ENCODE measurements at places on chromosomes 1 and 21.

DNA sequence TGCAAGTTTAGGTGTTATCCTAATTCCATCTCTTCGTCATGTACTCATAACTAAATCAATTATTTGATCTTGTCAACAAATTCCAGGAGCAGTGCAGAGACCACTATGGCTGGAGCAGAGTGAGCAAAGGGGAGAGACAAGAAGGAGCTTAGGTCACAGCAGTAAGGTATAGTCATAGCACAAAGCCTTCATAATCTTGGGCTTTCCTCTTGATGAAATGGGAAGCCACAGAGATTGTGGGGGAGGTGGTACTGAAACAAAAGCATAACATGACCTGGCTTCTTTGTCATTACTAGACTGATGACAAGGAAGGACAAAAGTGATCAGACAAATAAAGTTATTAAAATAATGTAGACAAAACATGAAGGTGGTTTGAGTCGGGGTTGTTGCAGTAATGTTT lies 60.1 kb upstream of the PTGS2 start:
- no peak for DNase-seq
- H3K27me3 ChIP-seq: no peaks in the 10 kb centered on the region
- H3K36me3 ChIP-seq: no peaks in the 10 kb centered on the region
- H3K4me3 ChIP-seq: no peak overlapping the region

DNA sequence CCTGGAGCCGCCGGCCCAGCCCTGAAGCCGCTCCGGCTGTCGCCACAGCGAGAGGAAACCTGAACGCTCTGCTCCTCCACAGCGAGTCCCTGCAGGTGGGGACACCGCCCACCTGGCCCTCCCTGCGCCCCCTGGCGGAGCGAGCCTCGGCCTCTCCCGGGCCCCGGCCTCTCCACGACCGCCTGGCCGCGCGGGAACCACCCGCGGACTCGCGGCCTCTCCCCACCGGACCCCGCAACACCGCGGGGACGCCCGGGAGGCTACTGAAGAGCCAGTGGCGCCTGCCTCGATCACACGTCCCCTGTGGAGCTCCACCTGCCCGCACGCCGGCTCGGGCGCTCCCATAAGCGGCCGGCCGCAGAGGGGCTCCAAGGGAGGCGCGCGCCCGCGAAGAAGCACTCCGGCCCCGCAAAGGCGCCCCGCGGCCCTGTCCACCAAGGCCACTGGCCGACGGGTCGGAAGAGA lies 109.6 kb downstream of the KCNN3 start:
- H3K4me3 ChIP-seq: peak overlapping the region; percentile 62
- H3K36me3 ChIP-seq: no peaks in the 10 kb centered on the region

- no peaks in the 10 kb centered on the region for H3K36me3 ChIP-seq
- H3K27ac ChIP-seq: no peak overlapping the region
- H3K27me3 ChIP-seq: no peaks in the 10 kb centered on the region
- no peak overlapping the region for H3K4me3 ChIP-seq
- no peaks in the 10 kb centered on the region for H3K4me1 ChIP-seq
Observed at GRCh38 chr1:225349826-225350225, 78.0 kb downstream of the LBR start.

DNA sequence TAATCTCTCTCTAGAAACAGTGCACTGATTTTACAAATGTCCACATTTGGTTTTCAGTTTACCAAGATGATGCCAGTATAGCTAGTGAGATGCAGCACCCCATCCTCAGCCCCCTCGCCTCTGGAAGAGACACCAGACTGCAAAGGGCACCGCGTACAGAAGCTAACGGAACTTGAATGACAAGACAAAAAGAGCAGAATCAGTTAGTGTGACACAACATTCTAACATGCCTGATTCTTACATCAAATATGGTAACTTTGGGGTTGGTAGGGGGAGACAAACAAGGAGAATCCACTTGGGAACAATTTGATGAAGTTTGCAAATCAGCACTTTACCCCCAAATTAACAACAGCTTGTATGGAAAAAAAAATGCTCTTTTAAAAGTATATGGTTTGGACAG lies 4.1 kb upstream of the MAGOH start:
- no peaks in the 10 kb centered on the region for H3K36me3 ChIP-seq
- no peak for DNase-seq
- peaks cover 11% of the 10 kb centered on the region for H3K4me1 ChIP-seq

DNA sequence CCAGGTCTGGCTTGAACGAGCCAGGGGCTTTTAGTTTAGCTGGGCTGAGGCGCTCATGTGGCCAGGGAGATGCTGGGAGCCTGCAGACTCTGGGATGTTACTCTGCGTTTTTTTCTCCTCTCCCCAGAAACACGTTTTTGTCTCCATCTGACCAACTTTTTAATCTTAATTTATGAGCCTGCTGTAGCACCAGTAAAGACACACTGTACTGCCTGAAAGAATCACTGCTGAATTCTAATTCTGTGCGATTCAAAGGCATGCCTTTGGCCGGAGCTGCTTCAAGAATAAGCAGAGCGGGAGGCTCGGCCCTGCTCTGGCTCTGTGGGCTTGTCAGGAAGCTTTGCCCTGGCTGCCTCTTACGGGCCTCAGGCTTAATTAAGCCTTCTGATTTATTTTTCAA lies 129.5 kb downstream of the CAMTA1 start:
- no peak for DNase-seq
- H3K4me1 ChIP-seq: peaks cover 3% of the 10 kb centered on the region
- no peak overlapping the region for H3K4me3 ChIP-seq
- no peaks in the 10 kb centered on the region for H3K27me3 ChIP-seq
- no peaks in the 10 kb centered on the region for H3K36me3 ChIP-seq
- H3K27ac ChIP-seq: no peak overlapping the region

DNA sequence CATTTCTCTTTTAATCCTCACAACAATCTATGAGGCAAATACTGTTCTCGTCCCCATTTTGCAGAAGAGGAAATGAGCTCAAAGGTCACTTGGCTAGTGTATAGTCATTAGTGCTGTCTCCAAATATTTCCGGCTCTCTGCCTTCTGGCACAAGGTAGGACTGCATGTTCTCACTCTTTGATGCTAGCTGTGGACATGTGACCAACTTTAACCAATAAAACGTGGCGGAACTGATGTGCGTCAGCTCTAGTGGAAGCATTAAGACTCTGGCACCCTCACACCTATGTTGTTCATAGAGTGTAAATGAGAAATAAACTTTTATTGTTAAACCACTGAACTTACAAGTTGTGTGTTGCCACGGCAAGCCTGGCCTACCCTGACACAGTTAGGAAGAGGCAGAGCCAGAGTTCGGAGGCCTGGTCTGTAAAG lies 5.0 kb upstream of the KIF21B start:
- peaks cover 11% of the 10 kb centered on the region for H3K4me1 ChIP-seq
- no peak for DNase-seq
- H3K27me3 ChIP-seq: no peaks in the 10 kb centered on the region
- no peak overlapping the region for H3K27ac ChIP-seq
- H3K36me3 ChIP-seq: no peaks in the 10 kb centered on the region
- no peak overlapping the region for H3K4me3 ChIP-seq

- no peak for DNase-seq
- peaks cover 17% of the 10 kb centered on the region for H3K36me3 ChIP-seq
- H3K27ac ChIP-seq: no peak overlapping the region
- H3K4me1 ChIP-seq: no peaks in the 10 kb centered on the region
Observed at GRCh38 chr1:53037159-53037558, 24.9 kb upstream of the PODN start.

- H3K4me3 ChIP-seq: no peak overlapping the region
- no peaks in the 10 kb centered on the region for H3K27me3 ChIP-seq
- DNase-seq: no peak
- H3K4me1 ChIP-seq: no peaks in the 10 kb centered on the region
- H3K36me3 ChIP-seq: no peaks in the 10 kb centered on the region
Observed at GRCh38 chr1:118254491-118255425, 69.7 kb upstream of the SPAG17 start.

GRCh38 chr1:204280099-204280961 lies 66.5 kb upstream of the GOLT1A start:
- no peak overlapping the region for H3K27ac ChIP-seq
- no peaks in the 10 kb centered on the region for H3K4me1 ChIP-seq
- DNase-seq: no peak

- H3K4me1 ChIP-seq: no peaks in the 10 kb centered on the region
- DNase-seq: no peak
- H3K4me3 ChIP-seq: no peak overlapping the region
Observed at GRCh38 chr1:10948463-10948775, 64.0 kb upstream of the TARDBP start.

DNA sequence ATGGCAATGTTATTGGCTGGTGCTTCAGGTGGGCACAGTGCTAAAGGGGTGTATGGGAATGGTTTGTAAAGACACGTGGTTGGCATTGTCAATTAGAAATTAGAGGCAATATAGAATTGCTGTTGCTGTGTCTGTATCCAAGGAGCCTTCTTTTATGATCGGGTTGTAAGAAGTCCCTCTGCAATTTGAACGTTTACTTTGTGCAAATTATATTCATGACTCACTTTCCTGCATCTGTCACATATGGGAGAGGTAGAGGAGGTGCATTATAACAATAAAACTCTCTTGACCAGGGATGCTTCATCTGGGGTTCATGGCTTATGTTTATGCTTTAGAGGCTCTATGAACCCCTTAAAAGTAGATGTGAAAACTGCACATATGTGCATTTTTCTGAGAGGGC lies 130.4 kb upstream of the DNAH14 start:
- no peak overlapping the region for H3K27ac ChIP-seq
- DNase-seq: no peak
- H3K27me3 ChIP-seq: no peaks in the 10 kb centered on the region
- no peaks in the 10 kb centered on the region for H3K36me3 ChIP-seq
- no peaks in the 10 kb centered on the region for H3K4me1 ChIP-seq

GRCh38 chr1:225919906-225920305 lies 4.1 kb downstream of the PYCR2 start:
- no peak for DNase-seq
- no peak overlapping the region for H3K27ac ChIP-seq
- no peak overlapping the region for H3K4me3 ChIP-seq
- H3K36me3 ChIP-seq: peaks cover 4% of the 10 kb centered on the region
- no peaks in the 10 kb centered on the region for H3K27me3 ChIP-seq

- H3K27ac ChIP-seq: no peak overlapping the region
- DNase-seq: no peak
- no peaks in the 10 kb centered on the region for H3K27me3 ChIP-seq
- H3K4me1 ChIP-seq: no peaks in the 10 kb centered on the region
Observed at GRCh38 chr1:56097713-56098112, 481.6 kb downstream of the PLPP3 start.

- no peaks in the 10 kb centered on the region for H3K27me3 ChIP-seq
- DNase-seq: no peak
- peak overlapping the region; percentile 48 for H3K4me3 ChIP-seq
- peak overlapping the region; percentile 84 for H3K27ac ChIP-seq
- no peaks in the 10 kb centered on the region for H3K36me3 ChIP-seq
- H3K4me1 ChIP-seq: peaks cover 48% of the 10 kb centered on the region
Observed at GRCh38 chr1:218462587-218462986, 117.5 kb downstream of the TGFB2 start.

DNA sequence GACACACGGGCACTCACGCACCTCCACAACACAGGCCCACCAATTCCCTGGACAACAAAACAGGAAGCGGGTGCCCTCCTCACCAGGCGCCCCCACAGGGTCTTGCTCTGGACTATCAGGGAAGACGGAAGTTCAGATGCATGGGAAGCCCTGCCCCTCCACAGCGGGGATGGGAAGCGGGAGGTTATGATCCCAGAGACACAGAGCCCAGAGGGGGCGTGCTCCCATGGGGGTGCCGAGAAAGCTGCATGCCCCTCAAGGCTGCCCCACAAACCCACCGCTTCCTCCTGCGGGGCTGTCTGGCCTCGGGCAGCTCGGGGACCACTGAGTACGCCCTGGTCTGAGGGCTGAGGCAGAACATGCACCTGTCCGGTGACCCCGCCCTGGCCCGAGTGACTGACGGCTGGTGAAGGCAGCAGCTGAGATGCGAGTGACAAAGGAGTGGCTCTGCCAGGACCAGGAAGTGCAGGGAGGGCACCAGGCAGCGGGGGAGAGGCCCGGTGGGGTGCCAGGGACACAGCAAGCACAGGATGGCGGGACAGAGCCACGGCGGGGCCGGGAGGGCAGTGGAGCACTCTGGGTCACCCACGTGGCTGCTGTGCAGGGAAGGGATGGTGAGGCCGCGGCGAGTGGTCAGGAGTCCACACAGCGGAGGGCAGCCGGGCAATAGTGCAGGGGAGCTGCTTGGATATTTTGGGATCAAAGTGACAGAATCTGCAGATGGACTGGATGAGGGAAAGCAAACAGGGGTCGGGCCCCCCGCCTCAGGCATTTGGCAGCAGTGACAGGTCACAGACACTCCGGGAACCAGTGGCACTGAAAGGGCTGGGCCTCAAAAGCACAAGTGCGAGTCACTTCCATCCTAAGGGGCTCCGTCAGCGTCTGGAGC lies 18.6 kb downstream of the NADK start:
- H3K4me1 ChIP-seq: no peaks in the 10 kb centered on the region
- no peak overlapping the region for H3K27ac ChIP-seq
- no peak for DNase-seq
- H3K27me3 ChIP-seq: no peaks in the 10 kb centered on the region

- DNase-seq: no peak
- H3K4me3 ChIP-seq: no peak overlapping the region
- no peak overlapping the region for H3K27ac ChIP-seq
Observed at GRCh38 chr1:218851586-218851985, 322.1 kb upstream of the LYPLAL1 start.

GRCh38 chr1:201946224-201946908 lies at the start of gene LMOD1:
Gene LMOD1 (minus strand): TSS chr1:201946548. CDS start chr1:201946340, 208 bp downstream.
- peaks cover 24% of the 10 kb centered on the region for H3K36me3 ChIP-seq
- peak; percentile 87 for DNase-seq
- peak within 1 kb of the TSS; percentile 88 for H3K4me3 ChIP-seq
- peak within 1 kb of the TSS; percentile 100 for H3K27ac ChIP-seq

GRCh38 chr1:54952950-54953718 lies 27.3 kb upstream of the TMEM61 start:
- no peak overlapping the region for H3K27ac ChIP-seq
- no peak for DNase-seq
- H3K4me1 ChIP-seq: peaks cover 15% of the 10 kb centered on the region

DNA sequence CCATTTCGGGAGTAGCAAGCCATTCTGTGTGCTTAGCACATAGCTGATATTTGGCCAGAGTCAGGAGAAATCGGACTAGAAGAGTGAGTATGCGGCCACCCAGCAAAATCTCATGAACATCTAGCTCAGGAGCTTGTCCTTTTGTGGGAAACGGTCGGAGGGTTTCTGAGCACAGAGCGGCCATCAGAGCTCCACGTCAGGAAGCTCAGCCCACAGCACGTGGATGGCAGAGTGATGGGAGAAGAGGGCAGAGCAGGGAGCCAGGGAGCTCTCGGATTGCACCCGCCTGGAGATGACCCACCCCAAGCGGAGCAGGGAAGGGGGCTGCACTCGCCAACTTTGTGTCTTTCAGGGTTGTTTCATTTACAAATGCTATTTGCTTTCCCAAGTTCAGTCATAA lies 13.9 kb downstream of the RCAN3 start:
- H3K36me3 ChIP-seq: no peaks in the 10 kb centered on the region
- no peaks in the 10 kb centered on the region for H3K4me1 ChIP-seq
- H3K4me3 ChIP-seq: no peak overlapping the region

GRCh38 chr1:84883286-84883685 lies 9.7 kb downstream of the LPAR3 start:
- H3K4me3 ChIP-seq: no peak overlapping the region
- no peaks in the 10 kb centered on the region for H3K4me1 ChIP-seq
- no peak for DNase-seq
- no peaks in the 10 kb centered on the region for H3K27me3 ChIP-seq
- no peaks in the 10 kb centered on the region for H3K36me3 ChIP-seq
- no peak overlapping the region for H3K27ac ChIP-seq

Data from thoracic aorta (tissue), 2 donors.